ENCODE measurements at places on chromosomes 7 and 10.

DNA sequence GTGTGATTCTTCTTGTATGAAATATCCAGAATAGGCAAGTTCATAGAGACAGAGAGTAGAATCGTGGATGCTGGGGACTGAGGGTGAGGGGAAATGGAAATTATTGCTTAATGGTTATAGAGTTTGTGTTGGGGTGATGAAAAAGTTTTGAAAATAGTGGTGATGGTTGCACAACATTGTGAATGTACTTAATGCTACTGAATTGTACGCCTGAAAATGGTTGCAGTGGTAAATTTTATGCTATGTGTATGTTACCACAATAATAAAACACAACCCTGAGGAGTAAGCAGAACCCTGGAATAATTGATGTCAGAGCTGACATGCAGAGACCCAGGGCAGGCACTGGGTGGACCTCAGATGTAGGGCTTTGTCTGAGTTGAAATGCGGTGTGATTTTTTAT, 57.6 kb downstream of the TACR2 start:
- DNase-seq = no peak

GRCh38 chr10:104331208-104331838, 6.9 kb downstream of the ITPRIP start:
- no peak for DNase-seq

GRCh38 chr10:22626784-22627183, 87.6 kb downstream of the PIP4K2A start:
- DNase-seq = no peak

DNA sequence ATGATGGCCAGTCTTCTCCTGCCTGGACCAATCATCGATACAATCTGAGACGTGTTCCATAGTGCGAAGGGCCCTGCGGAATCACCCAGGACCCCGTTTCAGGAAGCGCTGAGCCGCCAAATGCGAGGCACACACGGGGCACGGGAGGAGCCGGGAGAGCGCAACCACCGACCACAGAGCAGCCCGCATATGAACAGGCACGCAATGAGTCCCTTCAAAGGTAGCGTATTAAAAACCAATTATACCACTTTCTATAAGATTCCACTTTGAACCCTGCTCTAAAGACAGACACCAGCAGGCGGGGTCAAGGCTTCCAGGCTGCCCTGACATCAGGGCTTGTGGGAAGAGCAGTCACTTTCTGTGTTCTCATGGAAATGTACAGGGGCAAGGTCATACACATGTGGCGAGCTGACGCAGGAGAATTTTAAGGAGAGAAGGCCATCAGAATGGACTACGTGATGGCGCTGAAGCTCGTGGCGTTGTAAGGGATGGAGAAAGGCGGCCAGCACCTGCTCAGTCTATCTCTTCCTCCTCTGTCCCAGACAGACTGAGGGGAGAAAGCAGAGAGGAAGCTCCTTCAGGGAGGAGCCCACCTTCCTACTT, 46.2 kb downstream of the AMZ1 start:
- DNase-seq = no peak

DNA sequence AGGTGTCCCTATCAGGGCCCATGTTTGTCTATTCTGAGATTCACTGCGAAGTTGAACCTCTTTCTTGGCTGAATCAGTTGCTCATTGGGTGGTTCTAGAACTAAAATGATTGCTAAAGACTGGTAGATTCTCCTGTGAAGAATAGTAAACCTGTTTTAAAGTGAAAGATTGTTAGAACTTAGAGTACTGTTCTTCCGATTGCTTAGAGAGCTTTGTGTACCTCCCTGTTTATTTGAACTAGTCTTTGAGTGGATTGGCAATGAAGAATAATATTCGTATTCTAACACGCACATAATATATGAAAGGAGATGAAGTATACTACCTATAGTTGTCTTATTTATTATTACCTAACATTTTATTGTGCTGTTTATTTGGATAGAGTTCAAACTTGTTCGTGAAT, 124.8 kb upstream of the RPA3 start:
- no peak for DNase-seq
